ENCODE measurements at places on chromosomes 16 and 17.

DNA sequence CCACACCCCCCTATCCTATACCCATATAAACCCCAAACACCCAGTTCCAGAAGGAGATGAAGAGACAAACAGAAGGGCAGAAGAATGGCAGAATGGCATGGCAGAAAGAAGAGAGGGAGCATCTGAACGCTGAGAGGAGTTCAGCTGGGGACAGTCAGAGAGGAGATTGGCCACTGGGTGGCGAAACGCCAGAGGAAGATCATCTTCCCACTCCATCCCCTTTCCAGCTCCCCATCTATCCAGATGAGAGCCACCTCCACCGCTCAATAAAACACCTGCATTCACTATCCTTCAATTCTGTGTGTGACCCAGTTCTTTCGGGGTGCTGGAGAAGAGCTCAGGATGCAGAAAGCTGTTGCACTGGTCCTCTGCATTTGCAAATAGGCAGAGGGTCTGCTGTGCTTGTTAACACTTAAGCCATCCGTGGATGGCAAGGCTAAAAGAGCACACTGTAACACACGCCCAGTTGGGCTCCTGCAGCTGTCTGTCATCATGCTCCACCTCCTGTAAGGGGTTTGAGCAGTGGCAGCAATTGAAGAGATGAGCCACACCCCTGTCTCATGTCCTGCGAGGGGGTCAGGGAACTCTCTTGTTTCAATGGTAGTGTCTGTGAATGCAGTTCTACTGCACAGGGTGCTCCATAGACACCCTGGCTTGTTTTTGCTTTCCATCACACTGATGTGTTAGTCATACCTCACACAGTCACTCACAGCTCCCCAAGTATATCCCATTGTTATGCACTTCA lies 1034.8 kb upstream of the RBFOX1 start:
- no peak for DNase-seq

DNA sequence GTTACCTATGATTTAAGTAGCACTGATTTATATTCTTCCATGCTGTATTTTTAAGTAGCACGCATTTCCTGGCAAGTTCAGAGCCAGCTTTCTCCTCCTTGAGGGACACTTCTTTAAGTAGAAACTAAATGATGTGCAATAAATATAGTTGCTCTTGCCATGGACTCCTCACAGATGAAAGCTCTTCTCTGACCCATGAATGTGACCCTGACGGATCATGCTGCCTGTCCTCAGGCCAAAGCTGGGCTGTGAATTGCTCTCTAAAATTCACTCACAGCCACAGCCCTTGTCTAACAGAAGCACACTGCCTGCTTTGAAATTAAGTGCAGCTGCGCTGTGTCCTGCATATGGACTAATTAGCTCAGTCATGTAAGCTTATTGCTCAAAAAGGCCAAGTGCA lies 438.8 kb downstream of the PMP22 start:
- no peak for DNase-seq

DNA sequence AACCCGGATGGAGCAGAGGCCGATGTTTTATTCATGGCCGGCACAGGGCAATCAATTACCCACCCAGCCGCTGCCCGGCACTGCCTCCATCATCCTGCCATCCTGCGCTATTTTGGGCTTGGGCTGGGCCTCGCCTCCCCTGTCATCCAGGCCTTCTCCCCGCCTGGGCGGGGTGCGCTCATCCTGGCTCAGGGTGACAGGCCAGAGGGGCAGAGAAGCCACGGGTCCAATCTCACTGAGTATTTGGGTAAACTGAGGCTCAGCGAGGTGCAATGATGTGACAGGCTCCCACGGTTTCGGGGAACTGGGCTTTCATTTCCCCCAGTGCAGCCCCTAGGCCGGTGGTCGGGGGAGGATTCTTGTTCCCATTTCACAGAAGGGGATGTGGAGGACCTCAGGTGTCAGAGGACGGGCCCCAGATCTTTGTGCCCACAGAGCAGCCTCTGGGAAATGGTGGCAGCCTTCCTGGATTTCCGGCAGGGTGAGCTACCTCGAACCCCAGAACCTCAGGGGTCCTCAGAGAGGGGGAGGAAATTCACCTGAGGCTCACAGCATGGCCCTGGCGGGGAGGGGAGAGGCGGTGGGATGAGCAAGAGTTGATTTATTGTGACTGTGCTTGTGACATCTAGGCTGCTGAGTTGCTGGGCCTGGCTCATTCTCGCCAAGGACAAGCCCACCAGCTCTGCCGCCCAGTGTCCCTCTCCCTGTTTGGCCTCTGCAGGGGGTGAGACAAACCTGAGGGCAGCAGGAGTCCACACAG lies 23.8 kb upstream of the KCNJ12 start:
- DNase-seq = no peak

GRCh38 chr17:61337290-61337689 lies 62.4 kb upstream of the TBX2 start:
- DNase-seq = no peak

- peak; percentile 34 for DNase-seq
These were observed 154.2 kb downstream of the MRM1 start for GRCh38 chr17:36755586-36755985.

DNA sequence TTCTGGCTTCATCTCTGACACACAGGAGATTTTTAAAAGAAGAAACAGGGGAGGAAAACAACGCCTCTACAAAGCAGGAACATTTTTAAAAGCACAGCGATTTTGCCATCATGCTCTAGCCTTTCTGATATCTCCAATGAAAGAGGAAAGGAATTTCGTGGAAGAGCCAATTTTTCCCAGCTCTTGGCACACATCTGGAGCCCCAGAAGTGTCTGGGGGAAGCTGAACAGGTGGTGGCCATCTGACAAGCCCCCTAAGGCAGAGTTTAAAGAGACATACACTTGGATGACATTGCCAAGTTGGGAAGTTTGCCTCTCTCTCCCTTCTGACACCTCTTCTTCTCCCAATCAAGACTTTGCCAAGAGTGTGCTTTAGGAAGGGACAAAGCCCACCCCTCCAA lies 82.1 kb downstream of the CCT6B start:
- DNase-seq = no peak

DNA sequence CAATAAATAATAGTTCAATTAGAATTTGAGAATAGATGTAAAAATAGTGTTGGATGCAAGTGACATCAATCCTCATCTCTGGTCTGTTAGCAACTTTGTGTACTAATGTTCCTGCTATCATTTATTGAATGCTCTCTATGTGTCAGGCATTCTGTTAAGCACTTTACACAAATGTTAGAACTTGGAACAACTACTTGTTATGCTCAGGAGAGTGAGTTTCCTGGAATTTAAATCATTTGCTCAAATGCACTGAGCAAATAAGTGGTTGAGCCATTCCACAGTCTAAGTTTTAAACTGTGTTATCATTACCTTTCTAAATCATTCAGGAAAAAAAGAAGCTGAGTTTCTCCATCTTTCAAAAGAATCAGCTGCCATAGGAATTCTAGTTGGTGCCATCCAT lies 1327.3 kb upstream of the GOT2 start:
- no peak for DNase-seq

DNA sequence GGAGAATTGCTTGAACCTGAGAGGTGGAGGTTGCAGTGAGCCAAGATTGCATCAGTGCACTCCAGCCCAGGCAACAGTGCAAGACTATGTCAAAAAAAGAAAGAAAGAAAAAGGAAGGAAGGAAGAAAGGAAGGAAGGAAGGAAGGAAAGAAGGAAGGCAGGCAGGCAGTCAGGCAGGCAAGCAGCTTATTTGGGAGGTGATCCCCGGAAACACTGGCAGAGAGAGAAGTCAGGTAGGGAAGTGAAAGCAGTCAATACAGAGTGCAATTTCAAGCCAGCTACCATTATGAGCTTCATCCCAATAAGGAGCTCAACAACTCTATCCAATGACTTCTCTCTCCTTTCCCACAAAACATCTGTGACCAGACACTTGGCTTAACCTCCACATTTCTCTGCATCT lies 83.0 kb upstream of the TBC1D3K start:
- no peak for DNase-seq

GRCh38 chr16:3503523-3503922 lies 2.7 kb downstream of the CLUAP1 start:
- DNase-seq = no peak

DNA sequence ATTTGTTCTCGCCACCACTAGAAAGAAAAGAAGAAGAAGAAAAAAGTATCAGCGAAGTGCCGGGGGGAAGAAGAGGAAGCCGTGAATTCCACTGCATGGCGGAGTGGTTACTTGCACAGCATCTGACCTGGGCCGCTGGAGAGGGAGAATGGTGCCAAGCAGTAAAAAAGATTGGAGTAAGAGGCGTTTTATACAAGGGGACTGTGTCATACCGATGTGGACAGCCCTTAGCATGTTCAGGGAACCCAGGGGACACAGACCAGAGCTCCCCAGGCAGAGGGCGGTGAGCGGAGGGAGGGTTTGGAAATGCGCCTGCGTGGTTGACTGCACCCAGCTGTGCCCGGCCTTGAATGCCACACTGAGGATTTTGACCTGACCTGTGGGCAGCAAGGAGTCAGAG lies 52.8 kb downstream of the PLXDC1 start:
- DNase-seq = no peak

GRCh38 chr17:39054111-39054645 lies 87.0 kb upstream of the FBXO47 start:
- no peak for DNase-seq

GRCh38 chr16:19831678-19832077 lies 53.0 kb downstream of the GPRC5B start:
- DNase-seq = no peak

DNA sequence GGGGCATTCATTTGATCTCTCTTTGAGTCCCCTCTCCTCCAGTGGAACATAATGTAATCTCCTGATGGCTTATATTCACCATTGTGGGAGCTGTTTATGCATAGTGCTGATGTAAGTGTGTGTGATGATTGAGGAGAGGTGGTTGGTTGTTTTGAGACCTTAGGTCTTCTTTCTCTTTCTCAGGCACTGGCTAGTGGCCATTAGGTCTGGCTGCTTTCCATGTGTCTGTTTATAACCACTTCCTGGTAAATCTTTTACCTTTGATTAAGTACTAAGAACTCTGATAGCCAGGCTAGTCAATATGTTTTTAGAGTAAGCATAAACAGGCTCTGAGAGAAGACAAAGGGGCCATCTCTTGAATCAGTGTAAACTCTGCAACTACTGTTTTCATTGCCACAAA lies 27.9 kb downstream of the VAT1L start:
- DNase-seq = no peak

DNA sequence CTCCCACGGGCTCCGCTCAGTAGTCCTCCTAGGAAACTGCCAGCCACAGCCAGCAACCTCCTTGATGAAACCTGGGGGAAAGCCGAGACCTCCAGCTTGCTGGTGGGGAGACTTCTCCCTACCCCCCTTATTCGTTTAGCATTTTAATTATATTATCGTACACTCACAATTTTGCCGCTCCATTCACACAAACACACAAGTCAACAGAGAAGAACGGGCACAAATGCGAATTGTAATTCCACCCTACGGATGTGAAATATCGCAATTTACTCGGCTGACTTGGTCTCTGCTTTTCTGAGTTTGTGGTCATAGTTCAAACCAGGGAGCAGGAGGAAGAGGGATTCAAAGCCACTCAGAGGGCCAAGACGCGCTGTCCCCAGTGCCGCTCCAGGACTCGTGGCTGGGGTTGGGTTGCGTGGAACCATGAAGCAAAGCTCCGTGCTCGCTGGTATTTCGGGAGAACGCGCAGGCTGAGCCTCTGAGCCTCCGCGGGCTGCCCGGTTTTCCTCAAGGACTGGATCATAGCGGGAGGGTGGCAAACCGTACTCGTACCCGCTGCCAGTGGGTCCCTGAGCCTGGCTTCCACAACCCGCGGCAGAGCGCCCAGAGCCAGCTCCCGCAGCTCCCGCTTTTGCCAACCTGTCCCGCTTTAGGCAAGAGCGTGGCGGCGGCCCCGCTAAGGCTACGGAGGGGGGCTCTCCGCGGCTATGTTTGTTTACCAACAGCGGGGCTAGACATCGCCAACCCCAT lies 2.0 kb downstream of the LHX1 start:
- DNase-seq = no peak

- DNase-seq = no peak
These were observed 26.8 kb upstream of the AXIN2 start for GRCh38 chr17:65588181-65588808.

DNA sequence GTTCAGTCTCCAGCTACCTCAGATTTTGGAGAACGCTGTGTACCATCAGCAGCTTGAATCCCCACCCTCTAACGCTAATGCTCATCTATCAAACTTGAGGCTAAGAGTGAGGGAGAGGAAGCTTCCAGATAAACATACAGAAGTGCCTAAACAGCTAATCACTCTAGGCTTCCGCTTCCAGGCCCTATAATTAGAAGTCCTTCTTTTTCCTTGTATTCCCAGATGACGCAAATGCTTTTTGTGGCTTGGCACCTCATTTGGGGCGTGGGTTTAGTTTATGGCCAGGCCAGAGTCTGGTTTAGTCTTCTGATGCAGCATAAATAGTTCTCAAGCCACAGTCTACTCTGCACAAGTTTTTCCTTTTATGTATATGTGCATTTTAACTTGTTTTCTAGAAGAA lies 263.4 kb downstream of the BCAS3 start:
- no peak for DNase-seq

- DNase-seq = peak; percentile 76
These were observed 569 bp upstream of the RABEP2 start for GRCh38 chr16:28925386-28926228.

DNA sequence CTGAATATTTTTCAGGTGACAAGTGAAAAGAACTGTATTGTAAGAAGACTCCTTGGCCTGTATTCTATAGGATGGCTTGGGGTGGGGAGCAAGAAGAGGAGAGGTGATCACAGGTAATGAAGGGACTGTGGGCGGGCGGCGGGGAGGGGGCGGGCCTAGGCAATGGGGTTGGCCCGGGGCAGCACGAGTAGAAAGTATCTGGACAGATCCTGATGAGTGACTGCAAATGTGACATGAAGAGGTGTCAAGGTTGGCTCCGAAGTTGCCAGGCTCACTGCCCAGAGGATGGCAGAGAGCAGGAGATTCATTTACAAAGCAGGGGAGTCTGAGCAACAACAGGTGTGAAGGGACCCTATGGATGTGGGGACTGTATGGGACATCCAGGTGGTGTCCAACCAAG lies 10.8 kb upstream of the G6PC1 start:
- no peak for DNase-seq

GRCh38 chr16:78552716-78553115 lies 453.3 kb downstream of the WWOX start:
- DNase-seq = no peak

GRCh38 chr17:70288540-70289290 lies 119.4 kb downstream of the KCNJ2 start:
- no peak for DNase-seq

- DNase-seq = no peak
These were observed 14.4 kb upstream of the EEF2K start for GRCh38 chr16:22191532-22192260.

GRCh38 chr17:3827124-3827773 lies 18.8 kb downstream of the NCBP3 start:
- DNase-seq = peak; percentile 53

DNA sequence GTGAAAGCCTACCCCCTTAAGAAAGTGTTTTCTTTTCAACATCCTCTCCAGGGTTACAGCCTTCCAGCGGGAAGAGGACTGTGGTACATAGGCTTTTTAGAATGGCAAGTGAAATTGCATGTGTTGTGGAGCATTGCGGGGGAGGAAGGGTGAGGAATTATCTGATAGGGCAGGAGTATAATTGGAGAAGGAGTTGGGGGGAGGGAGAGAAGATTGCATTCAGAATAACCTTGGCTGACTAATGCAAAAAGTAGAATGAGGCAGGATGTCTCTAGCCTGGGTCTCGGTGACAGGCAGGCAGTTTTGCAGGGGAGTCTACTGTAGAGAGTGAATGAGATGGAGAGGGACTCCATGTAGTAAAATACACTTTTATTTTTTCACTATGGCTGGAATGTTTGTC lies 2.4 kb upstream of the CDH8 start:
- no peak for DNase-seq
